ENCODE measurements at places on chromosomes 4 and X.

DNA sequence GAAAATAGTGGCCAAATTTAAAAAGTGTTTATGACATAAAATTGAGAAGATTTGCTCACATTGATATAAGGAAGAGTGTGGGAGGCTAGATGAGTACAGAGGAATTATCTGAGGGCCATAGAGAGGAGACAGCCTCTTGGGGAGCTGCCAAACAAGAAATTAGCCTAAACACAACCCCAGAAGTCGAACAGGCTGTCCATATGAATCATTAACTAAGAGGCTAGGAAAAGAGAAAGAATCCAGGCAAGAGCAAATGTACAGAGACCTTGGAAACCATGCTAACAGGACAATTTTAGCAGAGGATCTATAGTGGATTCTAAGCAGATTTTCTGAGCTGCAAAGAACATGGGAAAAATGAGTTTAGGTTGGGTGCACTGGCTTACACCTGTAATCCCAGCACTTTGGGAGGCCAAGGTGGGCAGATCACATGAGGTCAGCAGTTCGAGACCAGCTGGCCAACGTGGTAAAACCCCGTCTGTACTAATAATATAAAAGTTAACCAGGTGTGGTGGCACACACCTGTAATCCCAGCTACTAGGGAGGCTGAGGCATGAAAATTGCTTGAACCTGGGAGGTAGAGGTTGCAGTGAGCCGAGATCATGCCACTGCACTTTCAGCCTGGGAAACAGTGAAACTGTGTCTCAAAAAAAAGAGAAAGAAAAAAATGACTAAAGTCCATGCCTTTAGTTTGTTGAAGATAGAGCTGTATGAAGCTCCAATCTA is 76.1 kb downstream of the NWD2 start:
- no peak for DNase-seq

DNA sequence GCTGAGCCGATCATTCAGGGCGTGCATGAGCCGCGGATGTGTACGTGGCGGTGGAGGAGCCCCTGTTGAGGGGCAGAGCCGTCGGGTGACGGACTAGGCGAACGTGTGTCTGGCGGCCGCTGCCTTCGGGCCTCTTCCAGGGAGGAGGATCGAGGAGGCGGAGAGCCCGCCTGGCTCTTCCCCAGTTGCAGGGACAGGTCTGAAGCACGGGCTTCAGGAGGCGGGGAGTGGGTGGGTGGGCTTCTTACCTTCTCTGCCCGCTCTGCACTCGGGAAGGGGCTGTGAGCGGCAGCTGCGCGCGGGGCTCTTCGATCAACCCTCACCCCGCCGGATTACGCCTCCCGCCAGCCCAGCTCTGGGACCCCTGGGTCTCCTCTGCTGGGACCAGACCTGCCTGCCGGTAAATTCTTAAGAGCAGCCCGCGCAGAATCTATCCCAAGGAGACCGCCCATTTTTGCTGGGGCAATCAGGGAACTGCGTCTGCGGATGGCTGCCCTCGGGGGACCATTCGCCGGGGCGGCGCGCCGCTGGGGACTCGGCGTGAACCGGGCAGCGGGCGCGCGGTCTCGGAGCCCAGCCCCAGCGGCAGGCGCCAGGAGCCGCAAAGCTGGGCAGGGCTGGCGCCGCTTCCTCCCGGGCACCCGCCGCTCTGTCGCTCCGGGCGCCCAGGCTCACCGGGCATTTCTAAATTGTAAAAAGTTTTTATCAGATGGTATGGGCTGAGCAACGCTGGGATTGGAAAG is 4.9 kb downstream of the PLAC8 start:
- no peak for DNase-seq

GRCh38 chr4:89369581-89369980 is 62.0 kb upstream of the GPRIN3 start:
- DNase-seq: no peak

DNA sequence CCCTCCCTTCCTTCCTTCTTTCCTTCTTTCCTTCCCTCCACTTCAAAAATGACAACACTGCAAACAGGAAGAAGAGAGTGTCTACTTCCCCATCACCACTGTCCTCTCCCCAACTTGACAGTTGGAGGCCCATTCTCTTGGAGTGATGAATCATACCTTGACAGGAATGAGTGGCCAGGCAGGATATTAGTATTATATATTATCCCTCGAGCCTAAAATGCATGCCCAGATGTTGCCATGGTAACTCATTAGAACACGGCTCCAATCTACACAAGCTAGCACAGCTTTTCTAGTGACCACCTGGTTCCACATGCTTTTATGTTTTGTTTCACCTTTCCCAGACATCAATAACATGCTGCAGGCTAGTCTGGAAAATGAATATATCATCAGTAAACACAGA is 71.3 kb upstream of the LHFPL1 start:
- DNase-seq: no peak

DNA sequence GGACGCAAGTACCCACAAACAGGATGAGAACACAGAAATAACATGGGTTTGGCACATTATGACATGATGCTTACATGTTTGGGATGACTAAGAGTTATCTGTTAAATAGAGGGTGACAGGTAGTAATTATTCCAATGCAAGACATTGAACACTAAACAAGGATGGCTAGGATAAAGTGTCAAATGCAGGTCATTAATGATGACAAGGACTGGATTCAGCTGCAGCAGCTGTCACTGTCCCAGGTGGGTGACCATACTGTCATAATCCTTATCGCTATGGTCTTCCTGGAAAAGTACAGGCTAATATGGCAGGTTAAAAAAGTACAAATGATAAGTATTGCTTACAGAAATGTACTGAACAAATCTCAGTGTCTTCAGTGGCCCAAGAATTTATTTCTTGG is 123.9 kb downstream of the ANTXR2 start:
- DNase-seq: no peak

- no peak for DNase-seq
These were observed 238.1 kb downstream of the ARHGAP24 start for GRCh38 chr4:85713005-85713404.

GRCh38 chrX:75278991-75279390 is 5.1 kb downstream of the UPRT start:
- DNase-seq: no peak

DNA sequence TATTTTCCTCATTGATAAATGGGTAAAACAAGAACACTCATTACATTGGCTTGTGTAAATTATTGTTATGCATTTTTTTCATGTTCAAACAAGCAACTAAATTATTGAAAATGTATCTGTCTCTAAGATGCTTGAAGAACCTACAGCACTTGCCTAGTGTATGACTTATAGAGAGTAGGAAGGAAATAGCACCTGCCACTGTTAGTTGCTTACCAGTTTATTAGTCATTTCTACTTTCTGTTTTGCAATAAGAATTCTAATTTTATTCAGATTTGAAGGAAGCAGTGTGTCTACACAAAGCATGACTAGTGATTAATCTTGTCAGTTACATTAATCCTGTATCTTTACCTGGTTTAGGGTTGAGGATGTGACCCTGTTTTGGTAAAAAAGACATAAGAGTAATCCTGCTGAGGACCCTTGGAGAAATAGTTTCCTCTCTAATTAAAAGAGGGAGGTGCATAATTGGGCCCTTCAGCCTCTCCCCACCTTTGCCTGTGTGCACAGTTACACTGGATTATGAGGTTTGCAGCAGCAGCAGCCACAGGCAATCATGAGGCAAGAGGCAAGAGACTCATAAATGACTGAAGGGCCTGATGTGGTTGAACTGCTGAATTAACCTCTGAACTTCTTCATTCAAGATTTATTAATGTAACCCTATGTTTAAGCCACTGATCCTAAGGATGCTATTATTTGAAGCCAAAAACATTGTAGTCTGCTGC is 1202.1 kb downstream of the ADGRL3 start:
- no peak for DNase-seq

- no peak for DNase-seq
These were observed 176.3 kb downstream of the RPA4 start for GRCh38 chrX:97060020-97060419.

GRCh38 chrX:118655561-118656246 is 71.7 kb upstream of the IL13RA1 start:
- no peak for DNase-seq

DNA sequence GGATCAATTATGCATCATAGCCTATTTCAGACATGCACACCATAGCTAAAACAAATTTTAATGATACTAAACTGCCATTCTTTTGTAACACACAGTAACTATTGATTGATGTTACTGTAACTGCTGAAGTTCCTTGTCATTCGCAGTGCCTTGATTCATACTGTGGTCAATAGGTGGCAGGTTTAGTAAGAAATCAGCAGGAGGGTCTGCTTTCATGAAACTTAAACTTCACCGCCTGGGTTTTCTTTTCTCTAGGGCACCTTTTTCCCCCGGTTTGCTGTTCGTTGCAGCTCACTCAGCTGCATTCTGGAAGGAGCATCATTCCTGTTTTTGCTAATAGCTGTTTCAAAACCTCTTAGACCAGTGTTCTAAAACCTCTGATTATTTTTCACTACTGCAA is 88.1 kb downstream of the RPA4 start:
- DNase-seq: no peak

DNA sequence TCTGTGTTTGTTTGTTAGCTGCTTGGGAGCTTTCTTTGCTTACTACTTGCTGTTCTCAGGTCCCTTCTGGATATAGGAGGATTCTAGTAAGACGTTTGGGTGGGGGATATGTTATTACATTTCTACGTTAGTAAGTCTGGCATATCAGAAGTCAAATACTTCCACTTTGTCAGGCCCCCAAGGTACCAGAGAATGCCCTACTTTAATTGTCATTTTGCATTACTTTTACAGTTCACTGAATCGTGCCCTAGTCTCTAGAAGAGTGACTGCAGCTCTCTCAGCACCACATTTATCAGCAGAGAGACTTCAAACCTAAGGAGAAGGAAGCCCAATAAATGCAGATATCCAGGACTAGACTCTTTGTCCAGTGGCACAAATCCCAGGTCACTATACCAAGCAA is 54.4 kb downstream of the PCDH19 start:
- DNase-seq: no peak

Measured in epithelial cell of prostate (primary cell).